ENCODE measurements at places on chromosomes 11 and 22.
A peak's percentile ranks its signal among the peaks of the same experiment; 100 is the strongest.

- DNase-seq = no peak
These were observed 942 bp upstream of the RPS6KA4 start for GRCh38 chr11:64357904-64358535.

DNA sequence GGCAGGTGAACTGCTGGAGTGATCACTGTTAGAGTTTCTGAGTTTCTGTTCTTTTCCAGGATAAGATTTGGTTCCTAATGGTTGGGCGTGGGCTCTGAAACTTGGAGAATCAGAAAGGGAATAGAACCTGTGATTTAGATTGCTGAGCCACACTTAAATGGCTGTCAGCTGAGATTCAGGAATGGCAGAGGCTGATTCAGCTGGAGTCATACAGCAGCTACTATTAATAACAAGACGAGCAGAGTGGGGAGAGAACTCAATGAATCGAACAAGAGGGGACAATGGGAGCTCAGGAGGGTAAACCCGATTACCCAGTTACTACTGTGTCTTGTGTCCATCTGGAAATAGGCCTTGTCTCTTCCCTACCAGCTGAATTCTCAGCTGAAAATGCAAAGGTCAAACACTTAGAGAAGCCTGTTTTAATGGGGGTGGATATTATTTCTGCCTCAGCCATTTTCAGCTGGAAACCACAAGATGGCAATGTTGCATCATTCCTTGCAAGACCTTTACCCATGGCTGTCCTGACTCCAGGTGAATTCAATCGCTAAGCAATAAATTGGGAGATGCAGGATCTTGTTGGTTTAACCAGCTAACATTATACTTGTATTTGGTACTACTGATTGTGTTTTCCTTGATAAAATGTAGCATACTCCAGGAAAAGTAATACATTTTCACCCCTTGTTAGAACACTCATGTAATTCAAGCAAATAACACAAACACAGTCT is 104.5 kb upstream of the RAG2 start:
- peak; percentile 51 for DNase-seq

- no peak for DNase-seq
These were observed 316.2 kb downstream of the SOX6 start for GRCh38 chr11:16040151-16040550.

GRCh38 chr11:76339221-76339620 is 41.7 kb downstream of the THAP12 start:
- DNase-seq = no peak

- DNase-seq = peak; percentile 93
These were observed 132.3 kb upstream of the C11orf58 start for GRCh38 chr11:16605894-16606783.

GRCh38 chr11:125517116-125517770 is 21.2 kb upstream of the FEZ1 start:
- DNase-seq = no peak

GRCh38 chr22:46829117-46829891 is 66.9 kb downstream of the TBC1D22A start:
- DNase-seq = no peak

DNA sequence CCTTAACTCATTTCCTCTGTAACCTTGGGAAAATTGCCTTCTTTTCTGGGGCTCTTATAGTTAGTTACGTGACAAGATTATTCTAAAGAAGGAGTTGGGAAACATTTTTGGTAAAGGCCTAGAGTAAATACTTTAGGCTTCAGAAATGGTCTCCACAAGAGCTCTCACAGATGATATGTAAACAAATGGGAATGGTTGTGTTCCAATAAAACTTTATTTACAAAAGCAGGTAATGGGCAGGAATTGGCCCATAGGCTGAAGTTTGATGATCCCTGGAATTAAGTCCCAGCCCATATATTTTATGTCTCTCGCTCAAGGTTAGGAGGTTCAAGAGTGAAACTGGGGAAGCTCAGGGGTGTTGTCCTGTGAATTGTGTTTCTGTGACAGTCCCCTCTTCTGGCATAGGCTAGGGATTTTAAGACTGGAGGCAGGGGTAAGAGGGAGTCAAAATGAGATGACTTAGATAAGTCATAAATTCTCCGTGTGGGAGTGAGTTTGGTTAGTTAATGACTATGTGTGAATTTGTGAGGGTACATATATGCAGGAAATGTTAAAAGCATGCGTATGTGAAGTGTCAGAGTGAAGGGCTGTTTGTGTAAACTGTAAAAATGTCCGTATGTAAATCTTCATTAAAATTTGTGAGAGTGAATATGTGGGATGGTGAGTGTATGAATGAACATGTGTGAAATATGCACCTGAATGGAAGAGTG is 7.4 kb upstream of the OR52B4 start:
- peak; percentile 6 for DNase-seq

- peak; percentile 26 for DNase-seq
These were observed 11.9 kb downstream of the B3GNT6 start for GRCh38 chr11:77046060-77046501.

GRCh38 chr22:23197836-23198235 is 17.5 kb downstream of the BCR start:
- DNase-seq = no peak

- DNase-seq = no peak
These were observed 2.5 kb upstream of the EIF4ENIF1 start for GRCh38 chr22:31492151-31492550.

GRCh38 chr11:9367551-9367950 is 16.9 kb upstream of the IPO7 start:
- DNase-seq = no peak

GRCh38 chr11:3926458-3927095 is 71.1 kb downstream of the STIM1 start:
- DNase-seq = no peak

- DNase-seq = no peak
These were observed 99.2 kb upstream of the RASSF10 start for GRCh38 chr11:12909879-12910278.

DNA sequence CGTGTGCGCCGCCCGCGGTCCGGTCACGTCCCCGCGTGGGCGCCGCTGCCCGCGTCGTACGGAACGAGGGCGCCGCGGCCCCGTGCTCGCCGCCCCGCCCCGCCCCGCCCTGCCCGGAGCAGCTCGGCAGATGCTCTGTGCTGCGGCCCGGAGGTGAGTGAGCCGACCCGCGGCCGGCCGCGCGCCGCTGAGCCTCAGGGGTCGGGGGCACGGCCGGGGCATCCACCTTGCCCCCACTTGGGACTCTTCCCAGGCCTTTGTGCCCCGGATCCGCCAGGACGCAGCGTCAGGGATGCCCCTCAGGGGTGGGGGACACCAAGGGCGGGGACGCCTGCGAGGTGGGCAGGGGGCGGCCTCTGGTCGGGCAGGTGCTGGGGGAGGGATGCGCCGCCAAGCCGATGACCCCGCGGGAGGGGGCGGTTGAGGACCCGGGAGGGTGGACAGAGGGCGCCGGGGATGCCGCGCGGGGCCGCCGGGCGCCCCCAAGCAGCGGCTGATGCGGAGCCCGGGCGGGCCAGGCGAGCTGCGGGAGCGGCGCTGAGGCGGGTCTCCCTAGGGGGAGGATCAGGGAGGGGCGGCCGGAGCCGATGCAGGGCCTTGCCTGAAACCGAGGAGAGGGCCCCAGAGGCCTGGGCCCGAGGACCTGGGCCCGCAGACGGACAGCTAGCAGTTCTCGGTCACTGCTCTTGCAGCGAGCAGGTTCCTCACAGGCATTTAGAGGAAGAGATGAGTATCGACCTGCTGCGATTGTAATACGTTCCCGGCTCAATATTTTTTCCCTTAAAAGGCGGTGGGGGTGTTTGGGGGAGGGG is at the start of gene GNAZ:
TSS of gene GNAZ (plus strand) at position 102 of the 812 bp plus-strand sequence. CDS start 25,177 bp downstream, outside the sequence.
- DNase-seq = no peak

DNA sequence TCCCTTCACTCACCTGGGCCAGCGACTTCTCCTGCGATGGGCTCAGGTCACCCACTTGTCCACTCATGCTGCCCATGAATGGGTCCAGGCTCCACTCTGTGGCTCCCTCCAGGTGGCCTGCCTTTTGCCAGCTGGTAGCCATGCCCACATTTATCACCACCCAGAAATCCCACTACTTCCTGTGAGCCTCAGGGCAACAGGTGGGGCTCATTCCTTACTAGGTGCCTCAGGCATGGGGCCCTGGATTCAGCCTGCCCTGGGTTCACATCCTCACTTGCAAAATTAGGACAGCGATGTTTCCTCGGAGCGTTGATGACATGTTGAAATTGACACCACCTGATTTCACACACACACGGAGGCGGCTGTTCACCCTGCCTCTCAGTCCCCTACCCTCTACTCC is at the start of gene SEC14L6:
TSS of gene SEC14L6 (minus strand) at position 126 of the 400 bp plus-strand sequence. CDS start at position 67, 59 bp downstream.
- DNase-seq = no peak

DNA sequence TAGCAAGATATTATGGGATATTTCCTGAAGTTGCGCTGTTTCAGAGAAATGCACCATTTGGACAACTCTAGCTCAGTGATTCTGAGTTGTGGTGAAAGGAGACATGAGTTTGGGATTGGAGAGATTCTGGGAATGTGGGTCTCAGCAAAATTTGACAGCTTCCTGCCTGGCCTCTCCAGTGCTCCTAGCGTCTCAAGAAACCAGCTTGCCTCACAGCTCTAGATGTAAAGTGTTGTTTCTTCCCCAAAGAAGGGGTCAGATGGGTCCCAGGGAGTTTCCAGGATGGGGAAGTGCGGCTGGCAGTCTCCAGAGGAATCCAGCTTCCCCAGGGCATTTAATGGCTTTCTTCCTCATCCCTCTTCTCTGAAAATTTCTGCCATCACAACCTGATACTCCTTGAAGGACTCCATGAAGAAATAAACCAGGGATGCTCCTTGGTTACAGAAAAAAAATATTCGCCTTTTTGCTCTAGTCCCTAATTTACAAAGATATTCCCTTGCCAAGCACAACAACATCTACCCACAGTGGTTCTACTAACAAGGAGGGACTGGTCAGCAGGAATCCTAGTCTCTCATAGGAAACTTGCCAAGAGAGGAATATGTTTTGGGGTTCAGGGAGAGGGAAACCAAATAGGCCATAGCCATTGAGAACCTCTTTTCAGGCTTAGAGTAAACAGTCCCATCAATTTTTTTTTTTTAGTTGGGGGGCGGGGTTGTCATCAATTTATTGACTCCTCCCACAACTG is 185.4 kb upstream of the E2F8 start:
- no peak for DNase-seq

- DNase-seq = no peak
These were observed 41.1 kb downstream of the PHF21B start for GRCh38 chr22:44968736-44969135.

DNA sequence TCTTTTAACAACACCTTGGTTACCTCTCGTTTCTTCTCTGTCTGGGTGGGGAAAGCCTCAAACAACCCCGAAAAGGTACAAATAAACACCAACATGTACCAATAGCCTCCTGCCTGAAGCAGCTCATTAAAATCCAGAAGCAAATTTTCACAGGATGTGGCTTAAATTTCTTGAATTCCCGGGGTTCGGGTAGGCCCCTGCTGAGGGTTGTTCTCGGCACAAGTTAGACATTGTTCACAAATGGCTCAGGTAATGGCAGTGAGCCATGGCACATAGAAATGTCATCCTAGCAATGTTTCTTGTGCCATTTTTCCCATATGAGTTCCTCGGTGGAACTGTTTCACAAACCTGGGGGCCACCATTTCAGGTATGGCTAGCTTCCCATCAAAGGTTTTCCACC is 19.7 kb upstream of the GLYATL1 start:
- DNase-seq = no peak

- DNase-seq = peak; percentile 69
These were observed 93.2 kb downstream of the LRRC32 start for GRCh38 chr11:76577226-76577920.

DNA sequence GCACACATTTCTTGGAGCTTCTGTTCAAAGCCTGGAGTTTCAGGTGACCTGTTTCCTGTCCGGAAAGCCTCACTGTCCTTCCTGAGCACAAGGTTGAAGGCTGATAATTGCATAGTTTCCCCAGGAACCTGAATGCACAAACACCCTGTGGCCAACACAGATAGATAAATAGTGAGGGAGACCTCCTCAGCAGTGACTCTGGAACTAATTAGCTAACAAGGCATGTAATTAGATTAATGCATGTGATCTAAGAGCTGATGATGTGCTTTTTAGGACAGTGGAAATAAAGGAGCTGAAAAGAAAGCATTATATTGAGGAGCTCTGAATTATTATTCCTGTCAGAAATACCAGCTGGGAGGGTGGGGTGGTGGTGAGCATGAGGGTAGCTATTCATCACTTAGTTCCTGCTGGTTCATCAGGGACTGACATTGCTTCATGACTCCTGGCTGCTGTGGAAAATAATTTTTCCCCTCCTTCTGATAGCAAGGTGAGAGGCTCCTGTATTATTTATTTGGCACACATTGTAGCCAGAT is 101.1 kb downstream of the NELL1 start:
- no peak for DNase-seq

DNA sequence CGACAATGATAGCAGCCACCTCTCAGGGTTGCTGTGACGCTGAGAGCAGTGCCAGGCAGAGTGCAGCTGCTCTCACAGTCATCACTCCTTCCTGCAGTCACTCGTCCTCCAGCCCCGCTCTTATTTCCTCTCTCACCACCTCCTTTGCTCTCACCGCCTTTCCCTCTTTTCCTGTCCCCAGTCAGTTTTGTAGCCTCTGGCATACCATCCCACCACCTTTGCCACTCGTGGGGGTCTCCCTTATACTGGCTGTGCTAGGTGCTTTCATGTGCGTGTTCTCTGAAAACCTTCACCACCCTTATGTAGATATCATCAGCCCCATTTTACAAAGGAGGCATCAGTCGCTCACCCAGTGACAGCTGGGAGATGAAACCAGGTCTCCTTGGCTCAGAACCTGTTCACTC is 19.3 kb upstream of the ST3GAL4 start:
- no peak for DNase-seq

DNA sequence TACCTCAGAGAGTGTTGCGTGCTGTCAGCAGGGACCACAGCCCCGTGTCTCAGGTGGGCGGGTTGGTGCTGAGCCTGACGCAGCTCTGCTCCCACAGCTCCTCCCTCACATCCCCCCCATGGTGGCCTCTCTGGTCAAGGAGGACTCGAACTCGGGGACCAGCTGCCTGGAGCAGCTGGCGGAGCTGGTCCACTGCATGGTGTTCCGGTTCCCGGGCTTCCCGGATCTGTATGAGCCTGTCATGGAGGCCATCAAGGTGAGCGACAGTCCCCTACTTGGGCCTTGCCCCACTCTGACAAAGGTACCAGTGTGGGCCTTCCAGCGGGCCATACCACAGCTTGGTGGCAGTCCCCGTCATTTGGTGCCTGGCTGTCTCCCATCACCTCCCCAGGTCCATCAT is 11.8 kb downstream of the USP35 start:
- no peak for DNase-seq

DNA sequence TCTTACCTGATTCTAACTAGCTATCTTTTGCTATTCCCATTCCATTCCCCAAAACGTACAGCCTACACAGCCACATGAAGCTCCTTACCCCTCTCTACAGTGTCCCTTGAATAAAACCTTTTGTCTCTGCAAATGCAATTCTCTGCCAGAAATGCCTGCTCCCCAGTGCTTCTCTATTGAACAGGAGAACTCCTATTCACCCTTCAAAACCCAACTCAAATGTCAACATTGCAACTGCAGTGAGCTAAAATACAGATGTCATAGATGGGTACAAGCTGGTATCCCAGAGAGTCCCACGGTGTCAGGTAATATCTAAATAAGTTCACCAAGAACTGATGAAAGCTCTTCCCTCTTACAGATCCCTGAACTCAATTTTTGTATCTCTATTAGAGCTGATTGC is 421.7 kb downstream of the INSC start:
- no peak for DNase-seq

All from NCI-H526 treated with DMSO at 0.1 percent for 48 hours (cell line).